ENCODE measurements at places on chromosomes 11 and 22.

DNA sequence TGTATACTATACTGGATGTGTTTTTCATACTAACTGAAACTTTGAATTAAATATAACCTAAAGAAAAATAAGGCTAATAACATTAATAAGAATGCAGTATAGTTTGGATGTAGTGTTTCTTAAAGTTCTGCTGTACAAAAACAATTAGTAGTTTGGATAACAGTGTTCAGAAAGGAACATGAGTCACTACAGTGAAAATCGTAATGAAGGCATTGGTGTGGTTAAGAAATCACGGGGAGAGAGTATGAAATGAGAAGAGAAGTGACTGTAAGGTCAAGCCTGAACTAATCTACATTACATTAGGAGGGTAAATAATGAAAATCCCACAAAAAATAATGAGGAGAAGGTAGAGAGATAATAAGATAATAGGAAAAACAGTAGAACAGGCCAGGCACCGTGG, 726.6 kb upstream of the ARHGAP42 start:
- DNase-seq, result no peak

- peak; percentile 4 for DNase-seq
Measured at GRCh38 chr11:65150509-65151299, 16.4 kb upstream of the SYVN1 start.

- DNase-seq, result peak; percentile 56
Measured at GRCh38 chr11:65078151-65078550, 5.7 kb downstream of the CDCA5 start.

DNA sequence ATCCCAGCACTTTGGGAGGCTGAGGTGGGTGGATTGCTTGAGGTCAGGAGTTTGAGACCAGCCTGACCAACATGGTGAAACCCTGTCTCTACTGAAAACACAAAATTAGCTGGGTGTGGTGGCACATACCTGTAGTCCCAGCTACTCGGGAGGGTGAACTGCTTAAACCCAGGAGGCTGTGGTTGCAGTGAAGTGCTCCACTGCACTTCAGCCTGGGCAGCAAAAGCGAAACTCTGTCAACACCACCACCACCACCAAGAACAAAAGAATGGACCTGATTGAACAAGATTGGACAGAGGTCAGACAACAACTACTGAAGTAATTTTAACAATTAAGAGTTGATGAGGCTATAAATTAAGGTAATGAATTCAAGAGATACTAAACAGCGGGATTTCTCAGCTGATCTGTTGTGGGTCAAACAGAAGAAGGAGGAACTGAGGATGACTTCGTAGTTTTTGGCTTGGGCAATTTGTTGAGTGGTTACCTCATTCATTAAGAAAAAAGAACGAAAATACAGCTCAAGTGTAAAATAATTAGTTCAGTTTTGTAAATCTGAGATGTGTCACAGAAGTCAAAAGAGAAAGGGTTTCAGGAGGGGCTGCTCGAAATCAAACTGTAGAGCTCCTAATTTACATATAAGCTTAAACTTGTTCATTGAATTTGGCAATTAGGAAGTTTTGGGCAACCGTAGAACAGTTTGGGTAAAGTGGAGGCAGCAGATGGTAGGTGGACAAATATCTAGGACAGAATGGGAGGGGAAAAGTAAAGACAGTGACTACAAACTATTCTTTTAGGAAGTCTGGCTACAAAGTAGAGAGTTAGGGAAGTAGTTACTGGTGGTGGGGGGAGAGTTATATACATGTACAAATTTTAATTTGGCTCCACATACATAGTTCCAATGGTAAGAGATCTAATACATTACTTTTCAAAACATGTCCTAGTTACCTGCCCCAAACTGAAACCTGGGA, 4.5 kb downstream of the IL18 start:
- DNase-seq, result no peak

GRCh38 chr22:37044634-37045625, 6.6 kb upstream of the KCTD17 start:
- no peak for DNase-seq

DNA sequence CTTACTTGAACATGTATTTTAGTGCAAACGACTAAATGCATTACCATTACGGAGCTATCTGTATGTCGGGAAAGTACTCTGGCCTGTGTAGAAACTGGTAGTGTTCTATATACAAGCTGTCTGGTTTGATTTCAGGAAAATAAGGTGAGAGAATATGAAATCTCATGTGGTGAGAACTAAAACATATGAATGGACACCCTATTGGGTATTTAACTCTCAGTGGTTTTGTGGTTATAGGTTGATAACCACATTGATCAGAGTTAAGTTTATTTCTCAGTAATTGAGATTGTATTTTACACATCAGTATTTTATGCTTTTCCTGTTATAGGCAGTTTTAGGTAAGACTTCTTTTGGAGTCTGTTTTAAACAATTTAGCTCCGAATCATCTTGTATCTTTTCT, 10.4 kb downstream of the ANO5 start:
- DNase-seq, result no peak

GRCh38 chr11:287821-288477, 977 bp upstream of the PGGHG start:
- no peak for DNase-seq

GRCh38 chr11:17559341-17560087, 12.5 kb downstream of the OTOG start:
- no peak for DNase-seq

- DNase-seq, result no peak
Measured at GRCh38 chr11:78643676-78644056, 69.0 kb upstream of the NARS2 start.

DNA sequence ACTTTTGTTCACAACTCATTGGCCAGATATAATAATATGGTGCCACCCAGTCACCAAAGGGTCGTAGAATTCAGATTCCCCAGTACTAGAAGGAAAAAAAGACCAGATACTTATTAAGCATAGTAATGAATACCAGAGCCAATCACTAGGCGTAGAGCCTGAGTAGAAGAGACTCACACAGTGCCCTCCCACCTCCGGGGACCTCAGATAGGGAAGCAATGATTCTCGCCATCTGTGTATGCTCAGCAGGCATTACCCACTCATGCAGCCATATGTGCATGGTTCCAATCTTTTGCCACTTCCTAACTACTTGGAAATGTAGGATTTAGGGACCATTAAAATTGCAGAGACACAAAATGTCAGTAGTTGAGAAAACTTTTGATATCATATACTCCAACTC, 85.3 kb downstream of the C11orf87 start:
- no peak for DNase-seq

DNA sequence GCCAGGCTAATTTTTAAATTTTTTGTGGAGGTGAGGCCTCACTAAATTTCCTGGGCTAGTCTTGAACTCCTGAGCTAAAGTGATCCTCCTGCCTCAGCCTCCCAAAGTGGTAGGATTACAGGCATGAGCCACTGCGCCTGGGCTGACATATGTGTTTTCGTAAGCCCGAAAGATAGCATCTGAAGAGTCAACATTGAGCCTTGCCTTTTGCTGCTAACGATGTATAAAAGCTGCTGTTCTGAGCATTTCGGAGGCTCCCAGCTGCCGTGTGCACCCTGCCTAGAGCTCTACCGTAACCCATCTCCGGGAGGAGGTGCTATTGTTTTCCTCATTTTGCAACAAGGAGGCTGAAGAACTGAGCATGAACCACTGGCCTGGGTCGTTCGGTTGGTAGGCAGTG, 18.1 kb upstream of the PPP6R3 start:
- no peak for DNase-seq

GRCh38 chr11:125499563-125499962, 3.5 kb upstream of the FEZ1 start:
- DNase-seq, result no peak

Data from SK-MEL-5 (cell line).